ENCODE measurements at places on chromosomes 6 and 20. TPM values are rescaled to one million over a fixed set of nuclear protein-coding genes. Genes with fewer than 3 reads are reported as not detected.

- DNase-seq: no peak
Measured at GRCh38 chr20:13913131-13913530, 77.3 kb downstream of the SEL1L2 start.

DNA sequence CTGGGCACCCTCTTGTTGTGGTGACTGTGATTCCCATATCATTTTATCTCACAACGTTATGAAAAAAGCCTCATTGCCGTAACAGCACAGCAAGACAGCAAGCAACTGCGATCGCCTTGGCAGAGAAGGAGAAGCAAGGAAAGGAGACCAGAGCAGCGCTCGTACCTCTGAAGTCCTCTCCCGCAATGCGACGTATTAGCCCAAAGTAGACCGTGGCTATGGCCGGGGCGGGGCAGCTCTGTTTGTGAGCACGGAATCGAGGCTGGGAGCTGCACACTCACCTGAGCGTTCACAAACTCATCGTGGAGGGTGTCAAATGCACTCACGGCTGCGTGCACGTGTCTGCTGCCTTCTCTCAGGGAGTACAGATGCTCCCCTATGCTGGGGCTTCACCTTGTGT is 76.1 kb downstream of the YTHDF1 start:
- DNase-seq: no peak

SNAP91 gene
- total RNA-seq: 0.64 TPM

- DNase-seq: no peak
Measured at GRCh38 chr6:154247119-154247861, 109.3 kb downstream of the IPCEF1 start.

GRCh38 chr6:157087974-157088373 is 235.3 kb downstream of the TMEM242 start:
- DNase-seq: no peak

GRCh38 chr20:40331807-40332560 is 357.1 kb downstream of the MAFB start:
- no peak for DNase-seq

GGTLC1 gene
- not detected for total RNA-seq

- no peak for DNase-seq
Measured at GRCh38 chr6:159217595-159218275, 48.5 kb downstream of the FNDC1 start.

DNA sequence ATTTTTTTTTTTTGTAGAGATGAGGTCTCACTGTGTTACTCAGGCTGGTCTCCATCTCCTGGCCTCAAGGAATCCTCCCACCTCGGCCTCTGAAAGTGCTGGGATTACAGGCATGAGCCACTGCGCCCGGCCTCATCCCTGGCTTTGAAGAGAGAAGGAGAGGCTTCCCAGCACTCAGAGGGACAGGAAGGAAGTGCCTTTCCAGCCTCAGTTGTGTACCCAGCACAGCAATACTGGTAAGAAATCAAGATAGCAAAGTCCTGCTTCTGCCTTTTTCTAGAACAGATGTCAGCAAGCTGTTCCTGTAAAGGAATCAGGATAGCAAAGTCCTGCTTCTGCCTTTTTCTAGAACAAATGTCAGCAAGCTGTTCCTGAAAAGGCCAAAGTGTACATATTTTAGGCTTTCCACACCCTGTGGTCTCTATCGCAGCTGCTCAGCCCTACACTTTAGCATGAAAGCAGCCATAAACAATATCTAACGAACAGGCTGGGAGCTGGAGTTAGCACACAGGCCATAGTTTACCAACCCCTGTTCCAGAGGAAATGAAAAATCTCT is 6.3 kb upstream of the PLTP start:
- DNase-seq: no peak

Data from ascending aorta (tissue), 2 donors.